ENCODE measurements at places on chromosomes 16 and 17. TPM values are rescaled to one million over a fixed set of nuclear protein-coding genes. Genes with fewer than 3 reads are reported as not detected.

The UMOD gene
- polyA plus RNA-seq: not detected

The KRTAP29-1 gene
- not detected for polyA plus RNA-seq

The RNU2-1 gene
- not detected for polyA plus RNA-seq

The PRAC1 gene
- polyA plus RNA-seq: not detected

The BCO1 gene
- polyA plus RNA-seq: 1.2 TPM

The PRSS22 gene
- polyA plus RNA-seq: 0.63 TPM

The HOXB13 gene
- polyA plus RNA-seq: not detected

GRCh38 chr17:34703533-34703932 lies 124.2 kb downstream of the TMEM132E start:
- peak; percentile 17 for DNase-seq

GRCh38 chr17:82108496-82108945 lies 10.5 kb upstream of the FASN start:
- no peak for DNase-seq

- DNase-seq: no peak
Measured at GRCh38 chr17:72427761-72428109, 306.9 kb downstream of the SOX9 start.

GRCh38 chr16:86764551-86764950 lies 186.2 kb downstream of the FOXL1 start:
- DNase-seq: no peak

- DNase-seq: no peak
Measured at GRCh38 chr16:70772493-70772892, 28.5 kb downstream of the VAC14 start.

DNA sequence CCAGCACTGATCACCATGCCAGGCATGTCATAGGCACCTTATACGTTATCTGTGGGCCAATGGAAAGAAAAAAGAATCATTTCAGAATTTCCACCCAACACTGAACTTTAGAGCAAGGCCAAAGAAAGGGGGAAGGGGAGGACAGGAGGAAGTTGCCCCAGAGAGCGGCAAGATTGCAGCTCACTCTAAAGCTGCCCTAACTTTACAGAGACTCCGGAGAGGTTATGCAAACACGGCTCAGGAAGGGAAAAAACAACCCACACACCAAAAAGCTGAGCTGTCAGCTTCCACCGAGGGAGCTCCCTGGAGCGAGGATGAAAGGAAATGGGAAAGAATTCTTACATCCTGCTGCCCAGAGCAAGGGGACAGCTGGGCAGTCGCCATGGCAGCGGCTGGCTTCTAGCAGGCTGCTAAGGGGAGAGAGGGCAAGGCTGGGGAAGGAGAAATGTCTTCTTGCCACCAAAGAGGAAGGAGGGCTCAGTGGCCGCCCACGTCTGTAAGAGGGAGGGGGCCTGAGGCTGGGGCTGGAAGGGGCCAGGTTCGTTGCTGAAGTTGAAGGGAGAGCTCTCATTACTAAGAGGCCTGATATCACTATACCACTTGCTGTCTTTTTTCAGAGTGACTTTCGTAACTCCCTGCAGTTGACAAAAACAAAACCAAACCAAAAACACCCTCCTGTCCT lies 18.2 kb downstream of the COTL1 start:
- DNase-seq: peak; percentile 69

GRCh38 chr16:17723531-17724134 lies 252.9 kb upstream of the XYLT1 start:
- no peak for DNase-seq

DNA sequence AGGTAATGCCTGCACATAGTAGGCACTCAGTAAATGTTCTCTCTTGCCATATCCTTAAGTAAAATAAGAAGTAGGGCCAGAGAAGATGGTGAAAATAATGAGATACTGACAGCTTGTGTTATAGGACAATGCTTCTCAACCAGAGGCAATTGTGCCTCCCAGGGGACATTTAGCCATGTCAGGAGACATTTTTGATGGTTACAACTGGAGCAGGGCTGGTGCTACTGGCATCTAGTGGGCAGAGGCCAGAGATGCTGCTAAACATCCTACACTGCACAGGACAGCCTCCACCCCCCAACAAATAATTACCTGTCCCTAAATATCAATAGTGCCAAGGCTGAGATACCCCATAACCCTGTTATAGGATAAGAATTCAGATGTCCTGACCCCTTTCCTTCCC lies 1.7 kb downstream of the RAD51D start:
- DNase-seq: no peak

DNA sequence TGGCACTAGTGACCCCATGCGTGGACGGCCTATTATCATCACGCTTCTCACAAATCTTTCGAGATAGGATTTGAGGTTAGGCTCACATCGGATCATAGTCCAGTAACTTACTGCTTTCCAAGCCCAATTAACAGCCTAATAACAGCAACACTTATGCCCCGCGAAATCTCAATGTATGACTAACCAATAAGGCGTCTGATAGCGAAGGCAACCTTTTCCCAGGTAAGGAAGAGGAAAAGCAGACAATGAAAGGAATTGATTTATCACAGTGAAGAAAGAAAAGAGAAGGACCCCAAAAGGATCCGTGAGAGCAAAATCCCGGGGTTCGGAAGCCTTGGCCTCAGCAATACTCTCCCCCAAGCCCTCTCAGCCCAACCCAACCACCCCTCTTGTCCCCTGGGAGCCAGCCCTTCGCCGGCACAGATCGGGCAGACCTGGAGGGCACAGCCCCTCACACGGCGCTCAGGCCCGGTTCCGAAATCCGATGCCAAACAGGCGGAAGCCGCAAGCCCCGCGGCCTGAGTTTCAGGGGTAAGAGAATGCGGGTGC lies 534 bp downstream of the GPATCH8 start:
- DNase-seq: peak; percentile 9

- no peak for DNase-seq
Measured at GRCh38 chr16:3664187-3664896, 9.9 kb downstream of the DNASE1 start.

GRCh38 chr16:85757341-85757822 lies 6.5 kb upstream of the C16orf74 start:
- DNase-seq: no peak

- DNase-seq: no peak
Measured at GRCh38 chr16:10564591-10564990, 15.8 kb downstream of the EMP2 start.

DNA sequence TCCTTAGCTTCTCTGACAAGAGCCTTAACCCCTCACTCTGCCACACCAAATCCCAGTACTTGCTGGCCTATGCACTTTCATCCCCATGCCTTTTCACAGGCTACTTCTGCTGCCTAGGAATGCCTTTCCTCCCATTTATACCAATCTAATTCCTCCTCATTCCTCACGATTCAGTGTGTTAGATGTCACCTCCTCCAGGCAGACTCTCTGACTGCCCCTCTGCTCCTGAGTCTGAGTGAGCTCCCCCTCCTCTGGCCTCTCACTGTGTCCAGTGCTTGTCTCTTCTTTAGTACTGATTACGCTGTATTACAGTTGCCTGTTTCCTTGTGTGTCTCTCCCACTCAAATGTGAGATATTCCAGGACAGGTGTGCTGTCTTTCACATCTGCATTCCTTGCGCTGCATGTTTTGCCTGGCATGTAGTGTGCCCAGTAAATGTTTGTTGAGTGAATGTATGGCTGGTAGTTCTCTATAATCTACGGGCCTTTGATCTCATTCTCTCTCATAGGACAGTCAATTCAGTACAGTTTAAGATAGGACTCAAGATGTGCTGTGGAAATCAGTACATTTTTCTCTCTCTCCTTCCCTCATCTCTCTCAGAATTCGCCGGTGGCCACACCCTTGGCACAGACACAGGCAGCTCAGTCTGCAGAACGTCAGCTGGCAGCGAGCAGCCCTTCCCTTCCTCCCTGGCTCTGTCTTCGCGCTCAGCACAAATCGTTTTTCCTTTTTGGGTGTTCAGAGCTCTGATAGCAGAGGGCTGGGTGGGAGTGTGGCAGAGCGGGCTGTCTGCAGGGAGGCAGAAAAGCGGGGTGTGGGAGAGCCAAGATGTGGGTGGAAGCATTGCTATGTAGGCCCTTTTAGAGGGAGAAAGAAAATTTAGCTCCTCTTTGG lies 18.5 kb downstream of the ARL4D start:
- peak; percentile 37 for DNase-seq

DNA sequence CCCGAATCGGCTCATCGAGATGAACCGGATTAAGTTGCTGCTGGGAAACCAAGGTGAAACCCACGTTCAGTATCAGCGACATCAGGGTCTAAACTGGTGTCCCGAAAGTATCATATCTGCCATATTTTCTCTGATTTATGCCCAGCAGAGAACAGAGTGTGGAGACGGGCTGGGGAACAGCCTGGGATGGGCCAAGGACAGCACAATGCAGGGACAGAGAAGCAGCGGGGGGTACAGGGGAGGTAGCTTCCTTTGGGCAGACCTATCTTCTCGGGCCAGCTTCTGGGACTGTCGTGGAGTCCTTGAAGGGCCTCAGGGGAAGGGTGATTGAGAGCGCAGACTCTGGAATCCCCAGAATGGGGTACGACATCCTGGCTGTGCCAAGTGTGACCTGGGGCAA lies 17.5 kb upstream of the MLKL start:
- no peak for DNase-seq

GRCh38 chr17:31309556-31309955 lies 4.3 kb downstream of the EVI2B start:
- no peak for DNase-seq

- peak; percentile 70 for DNase-seq
Measured at GRCh38 chr17:73340093-73340596, 28.3 kb upstream of the CDC42EP4 start.

DNA sequence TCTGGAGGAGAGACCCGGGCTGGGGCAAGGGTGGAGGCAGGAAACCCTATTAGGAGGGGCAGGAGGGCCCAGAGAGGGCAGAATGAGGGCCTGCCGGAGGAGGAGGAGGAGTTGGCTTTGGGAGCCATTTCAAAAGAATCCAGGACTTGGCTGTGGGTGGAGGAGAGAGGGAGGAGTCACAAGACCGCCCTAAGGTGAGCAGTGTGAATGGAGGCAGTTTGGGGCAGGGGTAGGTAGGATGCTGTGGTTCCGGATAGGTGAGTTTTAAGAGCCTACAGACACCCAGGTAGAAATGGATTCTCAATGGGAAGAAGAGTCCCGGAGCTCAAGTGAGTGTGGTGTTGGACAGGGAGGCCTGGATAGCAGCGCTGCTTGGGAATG lies 80.3 kb downstream of the ARHGAP23 start:
- no peak for DNase-seq

DNA sequence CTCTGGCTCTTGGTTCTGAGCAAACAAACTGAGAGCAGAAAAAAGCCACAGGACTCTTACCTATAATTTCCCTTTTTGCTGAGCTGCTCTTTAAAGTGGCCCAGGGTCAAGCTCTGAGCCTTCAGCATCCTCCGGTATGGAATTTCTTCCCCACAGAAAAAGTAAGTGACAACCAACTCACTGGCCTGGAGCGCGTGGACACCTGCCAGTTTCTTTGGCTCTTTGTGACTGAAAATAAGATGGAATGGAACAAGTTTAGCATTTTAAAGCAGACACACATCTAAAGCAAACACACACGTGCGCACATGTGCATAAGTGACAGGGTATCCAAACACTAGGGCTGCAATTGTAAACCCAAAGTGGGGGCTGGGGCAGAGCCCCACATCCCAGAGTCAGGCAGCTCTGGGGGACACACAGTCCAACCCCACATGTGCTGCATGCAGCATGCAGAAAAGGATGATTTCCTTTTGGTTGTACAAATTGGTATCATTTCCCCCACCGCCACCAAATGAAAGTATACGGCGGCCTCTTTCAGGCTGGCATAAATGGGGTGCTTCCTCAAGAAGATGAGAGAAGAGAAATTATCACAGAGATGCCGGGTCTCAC lies 27.5 kb downstream of the AXIN2 start:
- no peak for DNase-seq

GRCh38 chr16:50537533-50538290 lies 10.5 kb upstream of the NKD1 start:
- DNase-seq: no peak

DNA sequence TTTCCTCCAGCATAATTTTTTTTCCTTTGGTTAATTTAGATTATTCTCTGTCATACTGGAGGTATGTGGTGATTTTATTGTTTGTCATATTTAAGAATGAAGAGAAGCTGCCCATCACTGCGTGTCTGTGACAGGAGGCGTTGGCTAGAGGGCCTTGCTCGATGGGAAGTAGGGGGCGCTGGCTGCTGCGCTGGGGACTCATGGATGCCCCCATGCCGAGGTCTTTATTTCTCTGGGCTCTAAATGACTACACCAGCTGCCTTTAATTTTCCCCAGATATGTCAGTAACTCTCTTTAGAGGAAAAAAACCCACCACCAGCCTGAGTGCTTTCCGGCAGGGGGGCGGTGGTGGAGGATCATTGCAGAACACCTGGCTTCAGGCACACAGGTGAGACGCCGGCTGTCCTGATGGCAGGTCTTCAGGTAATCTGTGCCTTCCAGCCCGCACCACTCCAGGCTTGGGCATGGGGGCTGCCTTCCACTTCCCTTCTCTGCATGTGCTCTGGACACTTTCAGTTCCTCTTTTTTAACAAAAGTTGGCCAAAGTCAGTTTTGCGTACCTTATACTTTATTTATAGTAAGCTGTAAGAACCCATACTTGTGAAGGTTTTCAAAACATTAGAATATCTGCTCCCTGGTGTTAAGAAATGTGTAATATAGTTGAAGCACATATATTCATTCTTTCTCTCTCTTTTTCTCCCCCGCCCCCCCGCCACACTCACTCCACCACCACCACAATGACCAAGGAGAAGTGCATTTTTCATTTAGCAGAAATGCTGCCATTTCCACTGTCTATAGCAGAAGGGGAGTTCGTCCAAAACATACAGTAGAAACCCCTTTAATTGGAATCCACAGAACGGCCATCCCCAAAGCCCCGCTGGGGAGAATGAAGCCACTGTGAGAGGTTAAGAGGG lies 192.7 kb downstream of the RPTOR start:
- DNase-seq: no peak

GRCh38 chr16:27431773-27432532 lies 30.0 kb downstream of the IL21R start:
- DNase-seq: no peak

DNA sequence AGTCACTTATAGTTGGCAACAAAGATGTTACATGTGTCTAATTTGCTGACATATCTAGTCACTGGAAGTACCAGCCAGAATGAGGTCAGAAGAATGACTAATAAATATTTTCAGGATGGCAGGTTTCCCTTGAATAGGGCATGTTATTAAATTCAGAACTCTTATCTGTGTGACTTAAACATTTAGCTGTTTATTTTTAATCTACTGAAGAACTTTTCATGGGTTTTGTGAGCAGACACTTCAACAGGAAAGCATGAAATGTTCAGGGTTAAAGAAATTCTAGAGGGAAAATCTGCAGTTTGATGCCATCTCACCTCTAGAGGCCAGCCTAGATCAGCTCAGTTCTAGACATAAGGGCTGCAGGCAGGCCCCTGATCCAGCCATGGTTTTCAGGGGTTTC lies 13.2 kb downstream of the JPT2 start:
- no peak for DNase-seq

GRCh38 chr17:70606086-70606485 lies 436.8 kb downstream of the KCNJ2 start:
- no peak for DNase-seq

Data from large intestine (tissue), 12 donors.